A673 (cell line): ENCODE measurements at places on chromosomes 3 and 15. TPM values are rescaled to one million over a fixed set of nuclear protein-coding genes. Genes with fewer than 3 reads are reported as not detected.

The TMOD2 gene
- 0.67 and 1.6 TPM in 2 replicates for total RNA-seq

The SLC22A13 gene
- total RNA-seq: 0.66 and 1.1 TPM in 2 replicates

GRCh38 chr15:89177633-89178306 is 43.6 kb downstream of the RLBP1 start:
- H3K27me3 ChIP-seq: no peaks in the 10 kb centered on the region
- no peaks in the 10 kb centered on the region for H3K36me3 ChIP-seq
- H3K27ac ChIP-seq: no peak overlapping the region
- H3K4me1 ChIP-seq: no peaks in the 10 kb centered on the region
- peak; percentile 82 for DNase-seq

GRCh38 chr3:170585008-170585936 is 603 bp downstream of the SLC7A14 start:
- no peak for DNase-seq
- no peak overlapping the region for H3K4me3 ChIP-seq
- no peaks in the 10 kb centered on the region for H3K4me1 ChIP-seq

- no peak overlapping the region for H3K27ac ChIP-seq
- H3K4me3 ChIP-seq: no peak overlapping the region
- H3K4me1 ChIP-seq: no peaks in the 10 kb centered on the region
- peaks cover 3% of the 10 kb centered on the region for H3K27me3 ChIP-seq
Measured at GRCh38 chr3:24294150-24294549, 200.5 kb downstream of the THRB start.

DNA sequence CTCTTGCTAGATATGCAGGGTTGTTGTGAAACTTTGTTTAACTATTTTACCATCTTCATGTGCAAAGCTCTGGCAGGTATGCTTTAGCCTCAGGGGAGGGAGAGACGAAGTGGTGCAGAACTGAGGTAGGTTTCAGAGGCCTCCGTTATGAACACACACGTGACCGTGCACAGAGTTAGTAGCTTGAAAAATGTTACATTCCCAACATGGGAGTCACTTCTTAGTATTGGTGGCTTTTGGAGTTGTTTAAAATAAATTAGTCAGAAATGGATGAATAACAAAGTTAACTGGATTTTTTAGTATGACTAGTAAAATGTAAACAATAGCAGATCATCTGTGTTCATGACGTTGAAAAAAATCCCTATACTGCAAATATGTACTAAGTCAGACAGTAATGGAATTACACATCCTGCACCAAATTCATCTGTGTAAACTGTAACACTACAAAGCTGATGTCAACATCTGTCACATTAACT is 279.6 kb downstream of the KLF13 start:
- DNase-seq: no peak
- no peaks in the 10 kb centered on the region for H3K36me3 ChIP-seq
- no peaks in the 10 kb centered on the region for H3K27me3 ChIP-seq
- no peaks in the 10 kb centered on the region for H3K4me1 ChIP-seq
- H3K27ac ChIP-seq: no peak overlapping the region
- no peak overlapping the region for H3K4me3 ChIP-seq

DNA sequence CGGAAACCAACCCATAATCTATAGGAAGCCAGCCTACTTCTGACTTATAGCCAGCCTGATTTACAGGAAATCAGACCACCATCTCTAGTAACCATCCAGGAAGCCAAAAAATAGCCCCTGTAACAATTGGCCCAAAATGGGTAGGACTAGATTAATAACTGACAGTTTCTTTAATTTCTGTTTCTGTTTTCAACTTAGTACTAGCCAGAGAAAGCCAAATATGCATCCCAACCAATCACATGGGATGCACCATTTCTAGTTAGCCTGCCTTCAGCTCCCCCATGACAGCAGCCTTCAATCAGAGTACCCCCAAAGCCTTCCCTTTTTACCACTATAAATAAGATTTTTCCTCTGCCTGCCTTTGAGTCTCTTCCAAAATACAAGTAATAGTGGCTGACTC is 239.1 kb upstream of the GADL1 start:
- no peaks in the 10 kb centered on the region for H3K36me3 ChIP-seq
- DNase-seq: no peak
- H3K4me3 ChIP-seq: no peak overlapping the region
- H3K27me3 ChIP-seq: no peaks in the 10 kb centered on the region
